GM23248 (cell line): ENCODE measurements at places on chromosomes 7 and 10.

- no peak for DNase-seq
Observed at GRCh38 chr7:83153419-83153818, 9.3 kb downstream of the PCLO start.

DNA sequence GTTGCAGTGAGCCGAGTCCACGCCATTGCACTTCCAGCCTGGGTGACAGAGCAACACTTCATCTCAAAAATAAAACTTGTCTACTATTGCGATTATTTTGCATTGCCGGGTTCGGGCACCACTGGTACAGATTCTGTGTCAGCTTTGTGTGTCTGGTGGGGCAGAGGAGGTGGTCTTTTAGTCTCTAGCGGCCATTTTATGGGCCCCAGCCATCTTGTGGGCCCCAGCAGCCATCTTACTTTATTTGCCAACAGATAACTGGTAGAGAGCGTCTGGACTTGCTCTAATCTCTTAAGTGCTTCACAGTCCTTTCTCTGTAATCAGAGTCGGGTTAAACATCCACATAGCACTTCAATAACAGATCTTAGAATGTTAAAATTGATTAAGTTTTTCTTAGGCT is 4.9 kb downstream of the BUD23 start:
- no peak for DNase-seq

DNA sequence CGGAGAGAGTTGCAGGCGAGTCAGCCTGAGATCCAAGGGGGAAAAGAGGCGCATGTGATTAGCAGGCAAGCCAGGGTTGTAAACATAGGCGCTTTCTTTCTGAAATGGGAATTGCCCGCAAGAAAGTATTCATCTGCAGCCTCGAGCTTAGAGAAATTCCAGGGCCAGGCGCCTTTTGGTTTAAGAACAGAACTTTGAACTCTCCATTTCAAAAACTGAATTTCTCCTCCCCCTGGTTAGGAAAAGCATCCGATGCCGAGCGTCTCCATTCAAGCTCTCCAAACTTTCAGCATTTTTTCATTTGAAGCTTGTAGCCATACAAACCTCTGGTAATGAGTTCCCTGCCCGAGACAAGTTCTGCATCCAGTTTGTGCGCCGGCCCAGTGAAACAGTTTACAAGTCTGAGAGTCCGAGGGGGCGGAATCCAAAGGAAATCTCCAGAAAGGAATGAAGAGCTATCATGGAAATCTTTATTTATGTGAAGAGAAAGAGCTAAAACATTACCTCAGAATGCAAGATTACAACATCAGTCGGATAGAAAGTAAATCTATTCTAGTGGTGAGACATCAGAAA is 69.9 kb downstream of the FAM204A start:
- peak; percentile 64 for DNase-seq

- DNase-seq: peak; percentile 62
Observed at GRCh38 chr10:89567576-89568245, 32.3 kb upstream of the SLC16A12 start.

DNA sequence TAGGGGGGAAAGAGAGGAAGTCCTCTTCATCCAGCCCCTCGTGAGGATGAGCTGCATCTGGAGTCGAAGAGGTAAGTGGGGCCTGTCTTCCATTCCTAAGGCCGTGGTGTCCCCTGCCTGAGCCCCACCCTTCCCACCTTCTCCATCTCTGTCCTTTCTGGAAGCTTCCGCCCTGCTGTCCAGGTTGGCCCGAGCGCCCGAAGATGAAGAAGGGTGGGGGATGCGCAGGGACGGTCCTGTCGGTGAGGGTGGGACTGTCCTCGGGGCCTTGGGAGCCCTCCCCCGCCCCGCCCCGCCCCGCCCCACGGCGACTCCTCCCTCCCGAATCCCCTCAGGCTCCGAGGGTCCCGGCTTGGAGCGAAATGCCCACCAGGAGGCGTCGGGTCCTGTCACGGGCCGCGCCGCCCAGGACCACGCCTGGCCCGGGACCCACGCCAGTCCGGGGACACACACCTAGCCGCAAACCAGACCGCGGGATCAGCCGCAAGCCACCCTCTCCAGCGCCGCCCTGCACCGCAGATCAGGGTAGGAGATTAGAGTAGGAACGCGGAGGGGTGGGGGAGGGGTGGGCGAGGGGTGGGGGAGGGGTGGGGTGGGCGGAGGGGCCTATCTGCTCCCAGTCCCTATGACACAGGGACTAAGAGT is 15.3 kb downstream of the GPRIN2 start:
- DNase-seq: peak; percentile 36

DNA sequence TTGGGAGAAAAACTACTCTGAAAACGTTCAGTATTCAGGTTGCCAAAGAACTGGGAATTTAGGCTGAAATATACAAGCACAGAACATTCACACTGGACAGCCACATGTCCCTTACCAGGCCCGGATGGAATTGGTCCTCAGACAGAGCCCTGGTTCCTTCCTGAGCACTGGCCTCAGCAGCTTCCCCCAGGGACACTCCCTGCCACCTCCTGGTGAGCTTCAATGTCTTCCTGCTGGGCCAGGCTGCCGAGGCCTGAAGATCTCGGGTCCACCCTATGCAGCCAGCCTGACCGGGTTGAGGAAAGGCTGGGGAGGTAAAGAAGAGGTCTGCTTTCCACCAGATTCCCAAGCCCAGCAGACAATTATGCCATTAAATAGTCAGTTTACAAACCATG is 24.8 kb downstream of the LEP start:
- DNase-seq: no peak

GRCh38 chr7:53350241-53350640 is 314.8 kb downstream of the POM121L12 start:
- no peak for DNase-seq

GRCh38 chr10:96242822-96243221 is 28.5 kb downstream of the BLNK start:
- DNase-seq: no peak

- peak; percentile 86 for DNase-seq
Observed at GRCh38 chr10:86857128-86857721, 100.2 kb downstream of the MMRN2 start.

DNA sequence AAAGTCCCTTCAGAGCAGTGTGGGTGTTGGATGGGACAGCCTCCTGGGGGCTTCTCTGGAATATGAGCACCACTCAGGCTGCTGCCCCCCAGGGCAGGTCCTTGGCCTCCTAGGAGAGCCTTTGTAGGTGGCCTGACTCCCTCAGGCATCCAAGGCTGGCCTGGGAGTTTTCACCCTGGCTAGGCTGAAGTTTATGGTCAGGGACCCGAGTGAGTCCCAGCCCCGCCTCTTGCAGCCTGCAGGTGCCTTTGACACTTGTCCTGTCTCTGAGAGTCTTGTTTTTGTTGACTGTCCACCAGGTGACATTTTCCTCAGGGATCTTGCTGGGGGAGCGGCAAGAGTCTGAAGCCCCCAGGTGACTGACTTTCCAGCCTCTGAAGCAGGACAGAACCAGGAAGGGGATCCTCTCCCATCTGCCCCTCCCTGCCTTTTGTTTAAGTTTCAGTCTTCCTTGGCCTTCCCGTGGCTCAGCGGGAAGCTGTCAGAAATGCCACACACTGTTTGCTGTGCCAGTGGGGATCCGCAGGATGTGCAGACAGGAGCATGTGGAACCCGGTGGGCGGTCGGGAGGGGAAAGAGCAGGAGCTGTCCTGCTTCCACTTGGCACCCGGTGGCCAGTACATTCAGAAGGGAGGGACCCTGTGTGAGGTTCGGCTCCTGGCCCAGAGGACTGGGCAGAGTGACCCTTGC is 59.5 kb downstream of the LRRC18 start:
- DNase-seq: no peak
